Esophagus (tissue), 2 donors: ENCODE measurements at places on chromosomes 11 and 22. TPM values are rescaled to one million over a fixed set of nuclear protein-coding genes. Genes with fewer than 3 reads are reported as not detected.

MRGPRE gene
- not detected for polyA plus RNA-seq

TIGD3 gene
- polyA plus RNA-seq = 0.16 TPM

RNF121 gene
- 15.2 TPM for polyA plus RNA-seq

L3MBTL2 gene
- polyA plus RNA-seq = 6.6 TPM

ASCL2 gene
- 0.95 TPM for polyA plus RNA-seq

PNPLA5 gene
- not detected for polyA plus RNA-seq

ELMOD1 gene
- polyA plus RNA-seq = not detected
